ENCODE measurements at places on chromosomes 16 and 17. TPM values are rescaled to one million over a fixed set of nuclear protein-coding genes. Genes with fewer than 3 reads are reported as not detected.

SLFN5 gene
- total RNA-seq = 46.9 TPM

DNA sequence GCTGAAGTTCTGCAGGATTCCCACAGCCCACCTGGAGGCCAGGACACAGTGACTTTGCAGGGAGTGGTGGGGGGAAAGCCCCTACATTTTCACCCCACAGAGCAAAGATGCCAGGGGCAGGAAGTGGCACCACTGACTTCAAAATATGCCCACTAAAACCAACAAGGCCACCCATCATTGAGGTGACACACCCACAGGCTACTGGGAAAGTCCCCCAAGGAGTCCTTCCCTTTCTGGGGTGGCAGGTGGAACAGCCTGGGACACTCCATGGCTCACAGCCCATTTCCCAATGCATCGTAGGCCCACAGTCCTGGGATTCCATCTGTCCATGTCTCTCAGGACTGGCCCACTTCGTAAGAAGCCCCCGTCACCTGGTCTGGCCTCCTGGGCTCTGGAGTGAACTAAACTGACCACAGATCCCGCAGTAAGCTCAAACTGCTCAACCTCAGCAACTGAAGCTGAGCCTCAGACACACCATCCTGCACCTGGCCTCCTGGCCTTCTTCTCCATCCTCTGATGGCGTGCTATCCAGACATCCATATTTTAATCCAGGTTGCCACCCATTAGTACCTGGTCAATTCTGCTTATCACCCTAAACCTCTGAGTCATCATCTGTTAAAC is 7.5 kb upstream of the CCL1 start:
- DNase-seq = no peak

DNA sequence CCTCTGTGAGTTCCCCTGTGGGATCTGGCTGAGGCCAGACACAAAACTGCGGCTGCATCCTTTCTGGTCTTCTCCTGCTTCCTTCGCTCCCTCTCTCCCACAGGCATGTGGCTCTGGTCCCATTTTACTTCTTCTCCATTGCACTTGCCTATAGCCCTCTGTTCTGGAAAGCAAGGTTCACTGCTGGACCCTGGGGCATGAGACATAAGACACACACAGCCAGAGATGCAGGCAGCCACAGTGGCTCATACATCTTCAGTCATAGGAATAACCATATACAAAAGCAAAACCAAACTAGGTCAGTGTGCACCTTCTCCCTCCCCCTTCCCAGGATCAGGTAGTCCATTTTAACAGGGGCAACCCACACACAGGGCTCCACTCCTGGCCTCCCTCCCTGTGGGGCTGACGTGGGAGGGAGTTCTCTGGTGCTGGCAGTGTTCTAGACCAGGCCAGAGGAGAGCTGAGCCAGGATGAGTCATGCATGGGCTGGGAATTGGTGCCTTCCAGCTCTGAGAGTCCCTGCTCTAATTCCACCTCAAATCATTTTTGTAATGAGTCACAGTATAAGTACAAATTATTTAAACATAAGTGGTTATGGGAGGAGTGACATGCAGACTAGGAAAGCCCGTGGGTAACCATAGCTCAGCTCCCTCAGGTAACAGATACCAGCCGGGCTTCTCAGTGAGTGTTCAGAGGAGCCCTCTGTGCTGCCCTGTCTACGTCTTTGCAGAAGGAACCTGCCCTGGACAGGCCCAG is 58.0 kb downstream of the ASIC2 start:
- no peak for DNase-seq

DNA sequence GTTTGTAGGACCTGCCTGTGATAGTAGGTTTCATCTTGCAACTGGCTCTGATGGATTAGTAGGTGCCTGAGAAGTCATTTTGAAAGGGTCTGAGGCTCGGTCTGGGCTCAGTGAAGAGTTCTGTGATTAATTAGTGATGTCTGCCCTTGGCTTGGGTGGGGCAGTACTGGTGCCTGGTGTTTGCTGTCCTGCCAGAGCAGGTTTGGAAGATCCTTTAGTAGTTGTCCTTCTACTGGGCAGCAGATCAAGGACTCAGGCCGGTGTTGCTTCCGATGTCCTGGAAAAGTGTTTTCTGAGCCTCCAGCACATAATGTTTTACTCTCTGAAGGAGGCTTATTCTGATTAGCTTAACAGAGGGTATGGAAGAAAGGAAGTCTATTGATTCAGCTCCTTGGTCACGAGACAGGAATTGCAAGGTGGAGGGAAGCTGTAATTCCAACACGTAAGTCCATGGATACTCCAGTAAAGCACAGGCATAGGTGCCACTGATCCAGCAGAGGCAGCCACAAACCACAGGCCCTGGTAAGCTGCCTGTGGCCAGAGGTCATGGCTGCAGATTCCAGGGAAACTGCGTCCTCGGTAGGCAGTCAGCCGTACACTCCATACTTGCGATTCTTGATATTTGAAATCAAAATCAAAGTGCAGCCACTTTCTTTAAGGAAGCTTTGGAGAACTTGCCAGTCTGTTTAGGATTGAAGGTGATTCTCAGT is 18.7 kb downstream of the HLF start:
- no peak for DNase-seq

Data from mesothelial cell of epicardium (in vitro differentiated cells).